Stimulated activated CD4-positive, alpha-beta T cell treated with anti-CD3 and anti-CD28 coated beads, Interleukin-2, amount 100 ng/mL, for 48 hours (primary cell): ENCODE measurements at places on chromosomes 11 and 22.

DNA sequence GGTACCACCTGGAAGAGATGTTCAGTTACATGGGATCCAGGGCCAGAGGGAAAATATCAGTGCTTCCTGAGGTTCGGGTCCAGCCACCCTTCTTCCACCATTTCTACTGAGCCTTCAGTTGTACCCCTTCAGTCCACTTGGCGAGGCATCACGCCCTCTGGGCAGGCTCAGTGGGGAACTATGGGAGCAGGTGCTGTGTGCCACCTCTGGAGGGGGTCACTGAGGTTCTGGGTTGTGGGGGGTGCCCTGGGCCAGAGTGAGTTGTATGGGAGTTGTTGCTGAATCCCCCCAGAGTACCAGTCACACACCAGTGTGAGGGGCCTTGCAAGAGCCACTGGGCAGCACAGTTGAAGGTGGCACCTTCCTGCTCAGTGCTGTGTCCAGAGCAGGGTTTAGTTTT is 2.7 kb upstream of the SREBF2 start:
- DNase-seq = no peak

- DNase-seq = no peak
These were observed 106.2 kb downstream of the ABTB2 start for GRCh38 chr11:34251589-34251980.

- no peak for DNase-seq
These were observed 125.1 kb upstream of the ZBED5 start for GRCh38 chr11:10982704-10983510.

- DNase-seq = no peak
These were observed 118.6 kb downstream of the HIPK3 start for GRCh38 chr11:33375688-33376311.

DNA sequence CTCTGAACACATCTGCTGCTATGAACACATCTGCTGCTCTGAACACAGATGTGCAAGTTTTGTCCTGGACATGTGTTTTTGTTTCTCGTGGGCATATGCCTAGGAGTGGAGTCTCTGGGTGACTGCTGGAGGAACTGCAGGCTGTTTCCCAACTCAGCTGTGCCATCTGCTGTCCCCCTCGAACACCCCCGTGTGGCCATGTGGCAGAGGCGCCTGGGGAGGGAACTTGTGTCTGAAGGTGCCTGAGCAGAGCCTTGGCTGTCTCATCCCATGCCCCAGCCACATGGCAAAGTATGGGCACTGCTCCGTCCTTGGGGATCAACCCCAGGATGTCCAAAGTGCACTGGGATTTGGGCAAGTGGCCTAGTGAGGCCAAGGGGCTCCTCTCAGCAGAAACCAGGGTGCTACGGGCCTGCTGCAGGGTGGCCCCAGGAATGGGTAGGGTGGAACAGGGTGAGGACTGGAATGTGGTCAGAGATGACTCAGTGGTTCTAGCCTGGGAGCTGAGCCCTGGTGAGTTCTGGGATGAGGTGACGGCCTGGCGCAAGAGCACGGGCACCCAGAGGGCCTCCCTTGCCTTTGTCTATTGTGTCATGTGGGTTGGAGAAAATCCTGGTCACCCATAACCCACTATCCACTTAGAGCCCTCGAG is 14.7 kb downstream of the GATD1 start:
- no peak for DNase-seq

DNA sequence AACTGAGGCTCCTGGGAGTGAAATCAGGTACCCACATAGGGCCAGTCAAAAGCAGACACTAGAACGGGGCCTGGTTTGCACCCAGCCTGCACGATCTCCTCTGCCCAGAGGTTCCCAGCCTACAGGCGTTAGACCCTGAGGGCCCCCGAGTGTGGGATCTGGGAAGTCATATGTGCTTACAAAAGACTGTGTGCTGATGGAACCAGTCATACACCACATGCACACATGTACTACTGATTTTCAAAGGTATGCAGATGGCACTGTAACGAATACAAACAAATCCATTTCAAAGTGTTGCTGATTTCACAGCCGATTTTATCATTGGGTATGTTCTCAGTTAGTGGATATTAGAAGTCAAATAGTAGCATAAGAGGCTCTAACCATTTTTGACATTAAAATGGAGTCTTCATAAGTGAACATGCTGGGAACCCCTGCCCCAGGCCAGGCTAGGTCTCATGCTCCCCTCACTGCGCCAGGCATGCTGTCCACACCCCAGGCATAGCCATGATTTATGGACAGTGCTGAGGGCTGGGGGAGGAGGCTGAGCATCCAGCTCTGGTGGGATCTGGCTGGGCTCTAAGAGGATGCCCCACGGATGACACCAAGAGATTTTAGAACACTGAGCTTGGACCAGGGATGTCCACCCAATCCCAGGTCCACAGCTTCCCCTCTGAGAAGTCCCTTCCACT is 38.6 kb upstream of the LRRC32 start:
- DNase-seq = no peak

DNA sequence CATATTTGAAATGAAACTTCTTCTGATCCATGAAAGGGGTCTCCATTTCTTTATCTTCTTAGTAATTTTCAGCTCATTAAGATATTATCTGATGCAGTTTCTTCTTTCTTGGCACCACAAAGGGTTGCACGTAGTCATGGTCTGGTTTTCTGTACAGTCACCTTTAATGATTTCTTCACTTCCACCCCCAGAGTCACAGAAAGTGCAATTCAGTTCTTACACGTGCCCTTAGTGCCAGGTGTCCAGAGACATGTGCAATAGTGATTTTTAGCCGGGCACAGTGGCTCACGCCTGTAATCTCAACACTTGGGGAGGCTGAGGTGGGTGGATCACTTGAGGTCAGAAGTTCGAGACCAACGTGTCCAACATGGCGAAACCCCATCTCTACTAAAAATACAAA is 202.8 kb upstream of the MTNR1B start:
- DNase-seq = no peak

GRCh38 chr11:9139628-9140357 is 48.4 kb upstream of the SCUBE2 start:
- no peak for DNase-seq

- no peak for DNase-seq
These were observed 1074.9 kb downstream of the FAM181B start for GRCh38 chr11:81658722-81659121.

GRCh38 chr22:36325154-36326031 is 62.4 kb downstream of the MYH9 start:
- DNase-seq = no peak

GRCh38 chr22:43338766-43339345 is 4.3 kb downstream of the SCUBE1 start:
- no peak for DNase-seq

DNA sequence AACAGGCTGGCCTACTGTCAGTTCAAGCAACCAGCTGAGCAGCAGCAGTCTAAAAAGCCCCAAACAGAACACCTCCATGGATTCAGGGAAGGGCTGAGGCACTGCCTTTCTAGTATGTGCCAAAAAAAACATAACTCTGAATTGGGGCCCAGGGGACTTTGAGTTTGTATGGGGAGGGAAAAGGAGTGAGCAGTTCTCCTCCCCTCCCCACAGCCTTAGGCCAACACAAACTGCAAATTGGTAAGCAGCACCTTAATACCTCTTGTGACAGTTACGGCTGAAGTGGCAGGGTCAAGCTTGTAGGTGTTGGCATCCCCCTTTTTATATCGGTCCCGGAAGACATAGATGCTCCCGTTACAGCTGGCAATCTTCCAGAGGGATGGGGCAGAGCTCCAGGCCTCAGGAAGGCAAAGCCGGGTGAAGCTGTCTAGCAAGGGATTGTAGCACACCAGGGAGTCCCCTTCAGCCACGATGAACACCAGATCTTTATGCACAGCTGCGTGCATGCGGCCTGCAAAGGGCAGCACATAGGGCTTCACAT is 6.0 kb downstream of the KBTBD4 start:
- no peak for DNase-seq

DNA sequence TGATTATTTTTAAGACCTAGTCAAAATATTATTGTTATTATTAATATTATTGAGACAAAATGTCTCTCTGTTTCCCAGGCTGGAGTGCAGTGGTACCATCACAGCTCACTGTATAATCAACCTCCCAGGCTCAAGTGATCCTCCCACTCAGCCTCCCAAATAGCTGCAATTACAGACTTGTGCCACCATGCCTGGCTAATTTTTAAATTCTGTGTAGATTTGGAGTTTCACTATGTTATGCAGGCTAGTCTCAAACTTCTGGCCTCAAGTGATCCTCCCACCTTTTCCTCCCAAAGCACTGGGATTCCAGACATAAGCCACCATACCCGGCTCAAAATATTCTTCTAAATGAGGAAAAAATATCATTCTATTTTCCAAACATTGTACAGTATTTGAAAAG is 37.0 kb downstream of the SLC36A4 start:
- DNase-seq = no peak

- DNase-seq = no peak
These were observed 8.7 kb upstream of the CARD18 start for GRCh38 chr11:105148241-105148640.

DNA sequence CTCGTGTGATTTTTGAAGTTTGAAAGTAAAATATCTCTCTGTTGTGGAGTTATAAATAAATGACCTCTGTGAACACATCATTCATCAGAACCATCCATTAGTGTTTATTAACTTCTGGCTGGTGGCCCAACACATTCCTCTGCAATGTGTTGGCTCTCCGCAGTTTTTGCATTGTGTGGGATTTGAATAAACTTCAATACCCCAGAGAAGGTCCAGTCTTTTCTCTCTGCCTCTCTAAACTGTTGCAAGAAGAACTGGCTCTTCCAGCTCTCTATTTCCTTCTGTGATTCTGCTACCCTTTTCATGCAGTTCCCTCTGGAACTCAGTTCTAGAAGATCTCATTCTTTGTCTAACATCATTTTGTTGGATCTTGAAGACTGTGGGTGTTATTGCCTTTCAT is 125.0 kb upstream of the ARHGAP42 start:
- DNase-seq = no peak

DNA sequence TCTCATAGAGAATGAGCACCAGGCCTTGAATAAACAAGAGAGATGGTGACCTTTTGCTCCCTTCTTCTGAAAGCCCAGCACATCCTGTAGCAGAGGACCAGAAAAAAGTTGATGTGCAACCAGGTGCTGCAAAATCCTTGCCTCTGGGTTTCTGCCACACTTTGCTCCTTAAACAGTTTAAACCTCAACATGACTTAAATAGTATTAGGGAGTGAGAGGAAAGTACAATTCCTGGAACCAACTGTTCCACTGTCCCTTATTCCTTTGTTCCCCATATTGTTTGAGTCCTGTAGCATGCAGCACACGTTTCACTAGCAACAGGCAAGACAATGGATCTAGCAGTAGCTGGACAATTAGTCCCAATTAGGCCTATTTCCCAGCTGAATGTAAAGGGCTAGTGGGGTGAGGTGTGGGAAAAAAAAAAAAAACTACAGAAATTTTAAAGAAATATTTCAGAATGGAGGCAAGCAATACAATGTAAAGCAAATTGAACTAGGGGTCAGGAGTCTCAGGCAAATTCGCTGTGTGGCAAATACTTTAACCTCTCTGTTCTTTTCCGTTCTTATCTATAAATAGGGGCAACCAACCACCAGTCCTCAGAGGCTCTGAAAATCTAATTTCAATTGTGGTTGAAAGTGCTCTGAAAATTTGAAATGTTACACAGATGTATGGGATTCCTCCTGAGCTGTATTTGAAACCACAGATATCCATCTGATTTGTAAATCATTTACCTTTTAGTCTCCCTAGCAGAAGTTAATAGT is 6.6 kb downstream of the MPPED2 start:
- DNase-seq = no peak

DNA sequence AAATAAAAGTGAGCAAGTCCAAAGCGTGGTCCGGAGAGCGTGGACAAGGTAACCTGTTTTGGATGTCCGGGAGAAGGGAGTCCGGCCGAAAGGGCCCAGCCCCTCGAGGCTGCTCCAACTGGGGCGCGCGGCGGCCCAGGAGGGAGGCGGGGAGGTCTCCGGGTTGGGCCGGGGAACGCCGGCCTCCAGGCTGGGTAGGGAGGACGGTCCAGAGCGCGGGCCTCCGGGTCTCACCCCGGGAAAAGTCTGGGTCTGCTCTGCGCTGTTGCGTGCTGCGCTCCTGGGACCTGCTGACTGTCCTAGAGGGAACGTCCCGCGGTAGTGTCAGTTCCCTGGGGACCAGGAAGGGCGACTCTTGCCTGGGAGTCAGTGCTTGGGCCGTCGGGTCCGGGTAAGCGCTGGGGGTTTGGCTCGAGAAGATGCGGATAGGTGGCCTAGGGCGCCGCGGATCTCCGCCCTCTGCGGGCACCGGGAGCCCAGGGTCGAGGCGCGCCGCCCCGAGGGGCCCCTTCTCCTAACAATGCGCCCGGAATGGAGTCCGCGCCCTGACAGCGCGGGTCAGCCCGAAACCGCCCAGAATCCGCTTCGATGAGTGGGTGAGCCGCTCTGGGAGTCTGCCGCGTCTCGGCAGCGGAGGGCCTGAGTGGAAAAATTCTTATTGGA is 988 bp upstream of the FLI1 start:
- no peak for DNase-seq

DNA sequence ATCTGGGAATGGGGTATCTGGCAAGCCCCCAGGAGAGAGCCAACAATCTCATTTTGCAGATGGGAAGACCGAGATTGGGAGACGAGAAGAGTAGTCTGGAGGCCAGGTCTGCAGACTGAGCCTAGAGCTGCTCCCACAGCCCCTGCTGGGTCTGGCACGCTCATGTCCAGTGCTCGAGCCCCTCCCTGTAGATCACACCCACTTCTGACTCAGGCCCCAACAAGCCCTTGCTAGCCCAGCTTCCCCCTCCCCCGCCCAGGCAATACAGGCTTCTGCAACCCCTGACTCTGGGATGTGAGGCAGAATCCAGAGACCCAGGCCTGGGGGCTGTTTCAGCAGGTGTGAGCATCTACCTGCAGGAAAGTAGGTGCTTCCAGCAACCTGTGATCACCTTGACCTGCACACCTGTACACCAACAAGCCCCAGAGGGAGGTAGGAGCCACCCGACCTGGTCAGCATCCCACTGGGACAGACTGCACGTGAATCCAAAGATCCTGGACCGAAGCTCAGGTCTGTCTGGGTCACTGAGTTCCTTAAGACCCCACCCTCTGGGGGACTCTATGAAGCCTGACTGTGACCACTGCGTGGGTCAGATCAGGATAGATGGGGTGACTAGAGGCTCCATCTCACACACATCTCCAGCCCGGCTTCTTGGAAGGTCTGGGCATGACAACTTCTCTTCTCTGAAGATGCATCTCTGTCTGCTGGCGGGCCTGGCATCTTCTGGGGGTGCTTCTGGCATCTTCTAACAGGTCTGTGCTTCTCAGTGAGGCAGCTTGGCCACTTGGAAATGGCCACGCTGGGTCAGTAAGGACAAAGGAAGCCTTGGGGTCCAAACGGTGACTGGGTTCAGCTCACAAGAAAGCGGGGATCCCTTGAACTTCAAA is 29.3 kb downstream of the LINC01488 start:
- DNase-seq = no peak

- no peak for DNase-seq
These were observed 303.6 kb downstream of the OPCML start for GRCh38 chr11:133228471-133229329.

GRCh38 chr22:18985780-18986179 is 49.7 kb upstream of the PRODH start:
- DNase-seq = no peak

GRCh38 chr11:95566211-95566610 is 223.4 kb downstream of the FAM76B start:
- no peak for DNase-seq

GRCh38 chr11:75170516-75171201 is 19.8 kb downstream of the SLCO2B1 start:
- no peak for DNase-seq

- no peak for DNase-seq
These were observed 18.8 kb downstream of the RTN4RL2 start for GRCh38 chr11:57479021-57479663.
